Germinal center (tissue), 1 donor: ENCODE measurements at places on chromosomes 4 and X.

DNA sequence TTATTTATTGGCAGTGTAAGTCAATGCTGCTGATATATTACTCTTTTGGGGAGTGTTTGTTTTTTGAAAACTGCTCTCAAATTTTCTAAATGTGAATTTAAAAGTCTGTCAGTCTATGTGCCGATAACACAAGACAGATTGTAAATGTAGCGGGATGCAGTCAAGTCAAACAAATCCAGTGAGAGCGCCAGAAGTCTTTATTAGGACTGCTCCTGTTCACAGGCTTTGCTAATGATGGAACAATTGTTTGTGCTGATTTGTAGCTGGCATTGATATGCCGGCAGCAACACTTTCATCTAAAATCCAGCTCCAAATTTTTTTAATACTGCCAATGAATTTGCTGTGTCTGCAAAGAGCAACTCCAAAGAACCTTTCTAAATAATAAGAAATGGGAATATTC is 78.7 kb upstream of the TET2 start:
- DNase-seq = no peak

GRCh38 chrX:30741545-30741944 is 88.3 kb downstream of the GK start:
- no peak for DNase-seq

GRCh38 chrX:21181232-21181853 is 192.9 kb upstream of the CNKSR2 start:
- no peak for DNase-seq

GRCh38 chr4:93394545-93395081 is 433.9 kb upstream of the ATOH1 start:
- no peak for DNase-seq

- DNase-seq = no peak
These were observed 132.0 kb downstream of the AFF2 start for GRCh38 chrX:148632444-148632843.

DNA sequence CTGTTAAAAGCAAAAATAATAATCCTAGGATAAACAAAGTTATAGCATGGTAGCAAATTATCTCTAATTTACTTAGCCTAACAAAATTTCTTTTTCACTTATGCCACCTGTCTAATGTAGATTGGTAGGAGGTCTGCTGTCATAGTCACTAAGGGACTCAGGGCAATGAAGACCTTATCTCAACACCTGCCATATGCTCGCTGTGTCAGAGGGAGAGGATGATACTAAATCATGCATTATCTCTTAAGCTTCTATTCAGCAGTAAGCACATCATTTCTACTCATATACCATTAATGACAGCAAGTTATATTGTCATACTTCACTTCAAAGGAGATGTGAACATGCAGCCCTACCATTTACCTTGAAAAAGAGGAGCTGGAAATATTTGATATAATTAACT is 44.1 kb downstream of the AFM start:
- no peak for DNase-seq

DNA sequence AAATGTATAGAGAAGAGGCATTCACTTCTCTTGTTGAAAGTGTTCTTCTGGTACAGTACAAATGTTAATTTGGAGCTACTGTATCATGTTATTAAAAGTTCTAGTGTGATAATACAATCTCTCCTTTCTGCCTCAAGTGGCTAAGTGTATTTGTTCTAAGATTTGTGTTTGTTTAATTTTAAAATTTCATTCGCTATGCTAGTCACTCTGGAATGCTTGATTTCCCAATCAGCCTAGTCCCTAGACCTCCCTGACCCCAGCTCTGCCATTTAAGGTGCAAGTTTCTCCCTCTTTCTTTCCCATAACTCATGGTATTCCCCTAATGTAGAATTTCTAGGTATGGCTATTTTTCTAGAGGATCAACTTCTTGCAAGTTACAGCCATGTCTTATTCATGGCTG is 817.4 kb downstream of the STIM2 start:
- no peak for DNase-seq

- no peak for DNase-seq
These were observed 316.2 kb downstream of the STIM2 start for GRCh38 chr4:27176881-27177280.

DNA sequence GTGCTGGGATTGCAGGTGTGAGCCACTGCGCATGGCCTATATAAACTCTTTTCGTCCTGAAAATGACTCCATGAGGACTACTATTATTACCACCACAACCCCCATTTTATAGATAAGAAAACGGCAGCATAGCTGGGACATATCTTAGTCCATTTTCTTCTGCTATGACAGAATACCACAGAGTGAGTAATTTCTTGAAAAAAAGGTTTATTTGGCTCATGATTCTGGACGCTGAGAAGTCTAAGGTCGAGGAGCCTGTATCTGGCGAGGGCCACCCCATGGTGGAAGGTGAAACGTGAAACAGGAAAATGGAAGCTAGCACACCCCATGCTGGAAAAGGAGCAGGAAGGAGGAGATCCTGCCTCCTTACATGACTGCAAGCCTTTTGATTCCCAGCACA is 68.9 kb downstream of the SMIM20 start:
- DNase-seq = no peak

DNA sequence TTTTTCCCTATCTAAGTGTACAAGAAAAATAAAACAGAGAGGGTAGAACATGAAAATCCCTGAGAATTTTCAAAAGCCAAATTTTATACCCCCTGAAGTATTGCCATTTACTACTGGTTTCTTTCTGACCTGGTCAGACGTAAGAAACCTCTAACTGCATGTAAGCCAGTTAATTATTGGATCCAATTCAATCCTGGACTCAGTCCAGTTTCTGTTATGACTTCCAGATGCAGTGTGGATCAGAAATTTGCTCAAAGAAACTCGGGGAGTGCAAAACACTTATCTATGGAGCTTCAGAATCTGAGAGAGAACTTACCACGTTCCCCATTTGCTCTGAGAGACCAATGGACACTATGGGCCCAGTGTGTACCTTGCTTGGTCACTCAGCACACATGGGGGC is 383.5 kb downstream of the KLHL4 start:
- DNase-seq = no peak

- DNase-seq = no peak
These were observed 532 bp downstream of the RPS4X start for GRCh38 chrX:72276478-72276953.

DNA sequence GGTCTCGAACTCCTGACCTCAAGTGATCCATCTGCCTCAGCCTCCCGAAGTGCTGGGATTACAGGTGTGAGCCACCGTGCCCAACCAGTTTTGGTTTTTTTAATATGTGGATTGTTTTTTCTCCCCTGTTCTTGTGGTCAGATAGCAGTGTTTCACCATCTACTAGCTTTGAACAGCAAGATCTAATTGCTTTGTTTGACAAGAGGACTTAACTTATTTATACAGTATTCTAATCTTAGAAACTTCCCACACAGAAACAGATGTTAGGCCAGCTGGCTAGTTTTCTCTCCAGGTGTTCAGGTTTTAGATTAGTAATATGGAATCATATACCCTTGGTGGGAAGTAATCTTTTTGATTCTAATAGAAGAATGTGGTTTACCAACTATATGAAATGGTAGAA is 12.9 kb downstream of the ING2 start:
- DNase-seq = no peak

DNA sequence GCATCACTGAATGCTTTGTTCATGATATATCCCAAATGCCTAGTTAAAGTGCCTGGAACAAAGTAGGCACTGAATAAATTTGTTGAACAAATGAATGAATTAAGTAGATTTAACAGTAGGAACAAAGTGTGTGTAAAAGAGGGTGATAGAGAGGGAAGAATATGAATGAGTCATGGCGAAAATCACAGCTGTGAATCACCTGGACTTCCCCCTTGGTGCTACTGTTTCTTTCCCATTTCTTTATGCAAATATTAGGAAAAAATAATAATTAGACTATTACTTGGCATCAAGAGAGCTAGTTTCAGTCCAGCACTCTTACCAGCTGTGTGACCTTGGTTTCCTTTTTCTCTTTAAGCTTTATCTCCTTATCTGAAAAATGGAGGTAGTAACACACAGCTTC is 9.2 kb downstream of the SPIN3 start:
- no peak for DNase-seq

- DNase-seq = peak; percentile 26
These were observed 106.7 kb upstream of the BMP2K start for GRCh38 chr4:78669453-78669852.

DNA sequence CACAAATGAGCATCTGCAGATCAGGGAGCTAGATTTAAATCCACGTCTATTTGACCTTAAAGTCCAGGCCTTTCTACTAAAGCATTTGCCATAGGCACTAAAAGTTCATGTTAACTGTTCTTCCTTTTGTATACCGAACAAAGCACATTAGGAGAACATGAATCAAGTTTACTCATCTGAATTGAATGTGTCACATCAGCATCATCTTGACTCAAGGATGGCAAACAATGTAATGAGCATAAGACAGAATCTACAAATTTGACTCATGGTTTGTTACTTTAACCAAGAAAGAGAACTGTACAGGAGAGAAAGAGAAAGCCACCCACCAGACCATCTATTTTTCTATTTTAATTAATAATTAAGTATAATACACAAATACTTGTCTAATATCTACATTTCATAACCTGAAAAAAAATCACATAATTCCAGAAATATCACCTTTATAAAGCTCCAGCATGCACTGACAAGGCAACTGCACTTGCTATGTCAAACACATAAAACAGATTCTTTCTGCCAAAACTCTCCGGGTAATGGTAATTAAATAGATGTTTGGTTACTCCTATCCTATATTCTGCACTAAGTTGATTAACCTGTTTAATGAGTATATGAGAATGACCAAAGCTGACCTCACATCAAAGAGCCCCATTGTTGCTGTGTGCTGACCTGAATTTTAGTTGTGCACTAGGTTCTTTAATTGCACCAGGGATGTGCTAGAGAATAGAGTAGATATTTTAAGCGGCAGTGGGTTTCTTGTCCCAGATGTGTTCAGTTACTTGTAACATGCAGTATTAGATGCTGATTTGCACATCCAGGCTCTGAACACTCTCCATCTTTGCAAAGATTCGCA is 42.5 kb upstream of the LEF1 start:
- DNase-seq = no peak

GRCh38 chrX:140715787-140716186 is 6.2 kb downstream of the LINC00632 start:
- DNase-seq = no peak

DNA sequence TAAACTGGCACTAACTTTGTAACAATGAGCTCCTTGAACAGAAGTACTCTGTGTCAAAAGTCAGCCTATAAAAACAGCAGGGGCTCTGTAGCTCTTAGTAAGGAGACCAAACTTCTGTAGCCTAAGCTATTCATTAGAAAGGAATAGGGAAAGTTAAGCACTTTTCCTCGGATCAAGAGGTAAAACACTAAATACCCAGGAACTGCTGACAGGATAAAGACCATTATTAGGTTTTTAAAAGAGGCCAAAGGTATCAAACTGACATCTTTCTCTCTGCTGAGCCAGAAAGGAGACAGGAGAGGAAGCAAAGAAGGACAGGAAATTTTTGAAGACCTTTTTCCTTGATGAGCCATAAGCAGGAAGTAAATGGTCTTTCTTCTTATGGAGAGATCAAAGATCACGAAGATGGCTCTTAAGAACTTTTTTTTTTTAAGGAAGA is 31.9 kb downstream of the ANAPC10 start:
- DNase-seq = no peak

DNA sequence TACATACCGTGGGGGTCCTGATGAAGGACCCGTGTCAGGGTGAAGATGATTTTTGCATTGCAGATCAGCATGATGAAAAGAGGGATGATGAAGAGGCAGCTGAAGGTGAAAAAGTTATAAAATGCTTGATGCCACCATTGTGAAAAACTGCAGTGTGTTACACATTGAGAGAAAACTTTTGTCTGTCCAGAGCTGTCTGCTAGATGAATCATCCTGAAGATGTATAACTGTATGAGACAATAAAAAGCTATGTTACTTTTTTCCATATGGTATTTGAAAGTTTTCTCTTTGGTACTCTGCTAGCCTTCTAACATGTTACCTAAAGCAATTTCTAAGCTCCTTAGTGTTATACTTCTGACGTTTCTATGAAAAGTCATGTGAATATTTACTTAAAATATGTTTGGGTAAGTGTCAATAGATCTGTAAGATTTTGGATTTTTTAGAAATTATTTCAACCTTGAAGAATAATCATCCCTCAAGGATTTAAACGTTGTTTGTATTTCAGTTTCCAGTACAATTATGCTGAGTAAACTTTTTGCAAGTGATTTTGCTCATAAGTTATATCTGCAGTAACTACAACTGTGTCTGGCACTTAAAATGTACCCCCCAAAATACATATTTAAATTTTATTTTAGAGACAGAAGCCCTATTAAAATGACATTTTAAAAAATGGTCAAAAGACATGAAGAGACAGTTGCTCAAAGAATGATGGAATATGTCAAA is 9.5 kb downstream of the GNRHR start:
- no peak for DNase-seq

GRCh38 chrX:120023259-120023658 is 54.2 kb downstream of the RHOXF2B start:
- no peak for DNase-seq

DNA sequence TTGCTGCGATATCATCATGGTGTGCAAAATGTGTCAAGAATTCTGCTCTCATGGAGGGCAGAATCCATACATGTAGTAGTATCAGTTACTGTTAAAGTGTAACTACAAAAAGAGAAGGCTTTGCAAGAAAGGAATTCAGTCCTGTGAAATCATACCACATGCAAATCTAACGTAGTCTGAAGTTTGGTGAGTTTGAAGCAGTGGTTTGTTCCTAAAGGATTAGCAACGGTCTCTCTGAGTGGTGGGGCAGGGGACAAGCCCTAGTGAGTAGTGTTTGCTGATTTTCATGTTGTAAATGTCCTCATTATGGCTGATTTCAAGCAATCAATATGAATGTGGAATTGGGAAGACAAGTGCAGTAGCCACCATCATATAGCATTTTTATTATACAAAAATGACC is 47.1 kb upstream of the CLNK start:
- no peak for DNase-seq

DNA sequence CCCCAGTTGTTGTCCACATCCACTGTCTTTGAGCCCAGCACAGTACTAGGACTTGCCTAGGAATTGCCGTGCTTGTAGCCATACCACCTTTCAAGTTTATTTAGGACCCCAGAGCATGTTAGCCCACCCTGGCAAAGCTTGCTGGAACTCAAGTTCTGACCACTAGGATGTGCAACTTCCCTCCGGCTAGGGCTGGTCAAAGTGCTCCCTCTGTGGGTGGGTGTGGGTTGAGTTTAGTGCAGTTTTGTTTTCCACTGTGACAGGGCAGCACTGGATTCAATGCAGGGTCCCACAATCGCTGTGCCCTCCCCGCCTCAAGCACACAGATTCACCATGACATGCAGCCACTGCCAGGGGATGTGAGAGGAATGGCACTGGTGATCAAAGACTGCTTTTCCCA is 96.0 kb downstream of the RASGEF1B start:
- DNase-seq = no peak

DNA sequence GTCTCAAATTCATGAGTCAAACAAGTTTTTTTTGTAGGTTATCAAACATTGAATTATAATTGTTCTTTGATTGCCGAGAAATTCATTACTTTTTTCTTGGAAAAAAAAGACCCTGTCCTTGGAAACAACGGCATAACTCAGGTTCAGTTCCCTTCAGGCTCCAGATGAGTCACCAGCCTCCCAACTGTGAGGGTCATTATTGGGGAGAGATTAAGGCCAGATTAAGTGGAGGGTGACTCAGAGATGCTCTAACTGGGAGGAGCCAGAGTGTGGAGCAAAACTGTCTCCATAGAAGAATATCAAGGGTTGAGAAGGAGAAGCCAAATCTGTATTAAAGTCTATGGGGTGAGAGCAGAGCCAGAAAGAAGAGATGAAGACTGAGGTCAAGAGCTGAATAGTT is 9.6 kb downstream of the ADGRG4 start:
- DNase-seq = no peak

- DNase-seq = peak; percentile 14
These were observed 1.2 kb upstream of the TADA2B start for GRCh38 chr4:7041801-7042502.
